ENCODE measurements at places on chromosomes 2 and 18.
A peak's percentile ranks its signal among the peaks of the same experiment; 100 is the strongest.

DNA sequence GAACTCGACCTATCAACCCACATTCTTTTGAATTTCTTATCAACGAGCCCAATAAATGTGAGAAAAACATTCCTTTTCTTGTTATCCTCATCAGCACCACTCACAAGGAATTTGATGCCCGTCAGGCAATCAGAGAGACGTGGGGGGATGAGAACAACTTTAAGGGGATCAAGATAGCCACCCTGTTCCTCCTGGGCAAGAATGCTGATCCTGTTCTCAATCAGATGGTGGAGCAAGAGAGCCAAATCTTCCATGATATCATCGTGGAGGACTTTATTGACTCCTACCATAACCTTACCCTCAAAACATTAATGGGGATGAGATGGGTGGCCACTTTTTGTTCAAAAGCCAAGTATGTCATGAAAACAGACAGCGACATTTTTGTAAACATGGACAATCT lies 378.2 kb downstream of the STK39 start:
- no peak for DNase-seq

DNA sequence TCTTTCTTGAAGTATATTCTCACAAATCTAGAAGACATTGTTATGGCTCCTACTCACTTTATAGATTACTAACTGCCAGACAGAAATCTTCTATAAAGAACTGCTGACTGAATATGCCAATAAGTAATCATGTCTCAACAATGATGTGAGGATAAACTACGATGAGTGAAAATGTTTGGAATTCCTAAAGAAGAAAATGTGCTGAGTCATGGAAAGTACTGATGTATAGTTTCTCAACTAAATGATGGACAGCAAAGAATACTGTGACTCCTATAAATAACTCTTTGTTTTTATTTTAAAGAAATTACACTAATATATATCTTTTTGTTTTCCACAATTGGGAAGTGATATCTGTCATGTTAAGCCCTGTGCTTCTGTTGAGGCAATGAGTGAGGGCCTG lies 232.9 kb downstream of the LNPK start:
- DNase-seq, result no peak

DNA sequence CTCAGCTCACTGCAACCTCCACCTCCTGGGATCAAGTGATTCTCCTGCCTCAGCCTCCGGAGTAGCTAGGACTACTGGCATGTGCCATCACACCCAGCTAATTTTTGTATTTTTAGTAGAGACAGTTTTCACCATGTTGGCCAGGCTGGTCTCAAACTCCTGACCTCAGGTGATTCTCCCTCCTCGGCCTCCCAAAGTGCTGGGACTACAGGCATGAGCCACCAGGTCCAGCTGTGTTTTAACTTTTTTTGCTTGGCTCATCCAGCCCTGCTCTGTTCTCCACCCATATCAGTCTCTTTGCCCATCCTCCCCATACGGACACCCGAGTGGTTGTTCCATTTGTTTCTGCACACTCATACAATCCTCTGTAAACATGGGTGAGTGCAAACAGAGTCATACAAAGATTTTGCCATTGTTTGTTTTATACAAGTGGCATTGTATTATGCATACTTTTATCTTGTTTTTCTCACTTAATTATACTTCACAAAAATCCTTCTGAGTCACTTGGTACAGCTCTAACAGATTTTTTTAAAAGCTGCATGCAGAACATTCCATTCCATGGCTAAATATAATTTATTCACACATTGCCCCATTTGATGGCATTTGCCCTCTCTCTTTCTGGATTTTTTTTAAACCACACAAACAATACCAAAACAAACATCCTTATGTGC lies 5.3 kb downstream of the APOB start:
- DNase-seq, result no peak

DNA sequence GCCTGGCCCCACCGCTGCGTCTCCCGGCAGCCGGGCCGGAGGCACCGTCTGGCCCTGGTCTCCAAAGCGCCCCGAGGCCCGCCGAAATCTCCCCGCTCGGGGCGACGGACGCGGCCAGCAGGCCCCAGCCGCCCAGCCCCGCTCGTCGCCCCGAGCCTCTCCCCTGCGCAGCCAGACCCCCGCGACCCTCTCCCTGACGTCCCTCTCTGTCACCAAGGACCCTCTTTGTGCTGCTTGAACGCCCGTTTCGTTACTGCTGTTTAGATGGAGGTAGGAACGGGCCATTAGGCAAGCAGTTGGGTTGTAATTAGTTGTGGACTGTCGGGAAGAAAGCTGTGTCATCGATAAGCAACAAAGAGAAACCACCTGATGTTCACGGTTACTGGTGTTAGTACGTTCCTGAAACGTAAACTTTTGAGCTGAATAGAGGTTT lies 686 bp downstream of the UBXN4 start:
- peak; percentile 6 for DNase-seq

- peak; percentile 32 for DNase-seq
Observed at GRCh38 chr2:25043241-25043867, 1.5 kb downstream of the EFR3B start.

DNA sequence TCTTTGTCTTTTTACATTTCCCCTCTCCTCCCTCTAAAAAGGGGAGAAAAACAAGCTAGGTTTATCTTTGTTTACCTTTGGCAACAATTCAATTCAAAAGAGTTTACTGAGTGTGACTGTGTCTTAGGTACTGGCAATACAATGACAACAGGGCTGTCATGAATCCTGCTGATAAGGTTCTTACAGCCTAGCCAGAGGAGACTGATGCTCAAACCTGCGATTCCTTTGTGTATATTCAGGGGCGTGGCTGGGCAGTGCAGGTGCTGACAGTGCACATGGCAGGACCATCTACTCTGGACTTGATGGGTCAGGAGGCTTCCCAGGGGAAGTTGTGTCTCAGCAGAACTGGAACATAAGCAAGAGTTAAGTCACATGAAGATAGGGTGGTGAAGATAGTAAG lies 23.2 kb upstream of the TTN start:
- DNase-seq, result no peak

DNA sequence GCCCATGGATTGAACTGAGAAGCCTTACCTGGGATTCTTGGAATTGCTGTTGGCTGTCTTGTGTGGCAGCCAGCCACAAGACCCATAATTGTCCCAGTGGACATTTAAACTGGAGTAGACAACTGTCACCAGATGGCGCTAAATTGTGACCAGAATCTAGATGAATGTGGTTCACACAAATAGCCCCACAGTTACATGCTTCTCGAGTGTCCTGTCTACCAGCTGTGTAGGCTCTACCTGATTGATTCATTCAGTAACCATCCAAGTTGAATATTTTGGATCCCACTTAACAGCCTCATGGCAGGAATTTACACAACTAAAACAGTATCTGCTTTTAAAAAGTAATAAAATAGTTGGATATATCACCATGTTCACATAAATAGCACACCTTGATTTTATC lies 73.2 kb downstream of the MAP4K4 start:
- DNase-seq, result no peak

- no peak for DNase-seq
Observed at GRCh38 chr2:241035818-241036396, 37.5 kb downstream of the SNED1 start.

GRCh38 chr2:205540036-205540435 lies 142.3 kb upstream of the NRP2 start:
- DNase-seq, result no peak

- DNase-seq, result peak; percentile 90
Observed at GRCh38 chr2:32484937-32485336, 128.1 kb downstream of the BIRC6 start.

DNA sequence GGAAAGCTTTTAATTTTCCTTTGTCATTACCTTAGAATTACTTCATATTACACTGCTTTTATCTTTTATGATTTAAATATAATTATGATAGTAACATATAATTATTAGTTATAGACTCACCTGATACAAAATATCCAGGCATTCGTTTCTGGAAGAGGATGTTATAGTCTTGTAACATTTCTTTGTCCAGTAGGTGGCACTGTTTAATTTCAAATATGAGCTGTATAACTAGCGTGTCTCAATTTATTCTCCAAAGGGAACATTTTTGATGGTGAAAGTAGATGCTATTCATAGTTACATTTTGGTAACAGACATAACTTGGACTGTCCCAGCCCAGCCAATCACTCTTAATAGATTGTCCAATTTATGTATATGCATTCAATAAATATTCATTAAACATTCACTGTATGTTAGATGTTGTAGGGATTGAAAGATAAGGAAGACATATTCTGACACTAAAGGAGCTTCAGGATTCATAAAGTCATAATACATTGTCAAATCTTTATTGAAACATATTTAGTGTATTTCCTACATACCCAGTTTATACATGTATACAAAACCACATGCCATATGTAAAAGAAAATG lies 19.2 kb downstream of the DAW1 start:
- peak; percentile 16 for DNase-seq

- no peak for DNase-seq
Observed at GRCh38 chr2:28414583-28414982, 21.9 kb downstream of the FOSL2 start.

- no peak for DNase-seq
Observed at GRCh38 chr2:191901031-191901430, 54.1 kb upstream of the CAVIN2 start.

- no peak for DNase-seq
Observed at GRCh38 chr2:106953236-106953635, 67.3 kb upstream of the ST6GAL2 start.

GRCh38 chr2:76120176-76120575 lies 409.5 kb upstream of the GCFC2 start:
- no peak for DNase-seq

DNA sequence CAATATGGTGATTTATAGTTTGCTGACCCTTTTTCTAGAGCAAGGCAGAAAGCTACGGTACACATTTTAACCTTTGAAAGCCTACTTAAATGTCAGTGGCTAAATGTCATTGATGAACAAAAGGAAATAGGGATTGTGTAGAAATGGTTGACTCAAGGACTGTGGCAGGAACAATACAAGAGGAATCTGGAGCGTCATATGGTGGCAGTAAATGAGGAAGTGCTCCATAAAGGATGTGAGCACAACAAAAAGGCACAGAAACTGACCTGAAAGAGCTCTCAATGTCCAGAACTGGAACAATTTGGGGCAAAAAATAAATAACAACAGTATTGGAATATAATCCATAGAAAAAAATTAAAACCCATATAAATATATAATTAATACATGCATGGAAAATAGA lies 443.9 kb upstream of the VRK2 start:
- DNase-seq, result no peak

DNA sequence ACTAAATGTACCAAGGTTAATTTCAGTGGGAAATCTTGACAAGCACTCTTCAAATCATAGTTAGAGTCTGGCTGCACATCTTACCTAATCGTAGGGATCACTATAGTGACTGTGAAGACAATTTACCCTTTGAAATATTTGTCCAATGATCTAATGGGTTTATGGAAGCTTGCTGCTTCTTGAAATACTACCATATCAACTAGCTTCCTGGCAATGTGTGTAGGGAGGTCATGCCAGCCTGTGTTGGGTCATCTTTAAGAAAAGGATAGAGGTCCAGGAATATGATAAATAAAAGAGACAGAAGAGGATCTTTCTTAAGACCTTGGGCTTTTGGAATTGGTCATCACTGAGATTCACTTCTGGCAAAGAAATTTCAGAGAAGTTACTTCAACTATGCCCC lies 84.4 kb downstream of the POLE4 start:
- DNase-seq, result no peak

DNA sequence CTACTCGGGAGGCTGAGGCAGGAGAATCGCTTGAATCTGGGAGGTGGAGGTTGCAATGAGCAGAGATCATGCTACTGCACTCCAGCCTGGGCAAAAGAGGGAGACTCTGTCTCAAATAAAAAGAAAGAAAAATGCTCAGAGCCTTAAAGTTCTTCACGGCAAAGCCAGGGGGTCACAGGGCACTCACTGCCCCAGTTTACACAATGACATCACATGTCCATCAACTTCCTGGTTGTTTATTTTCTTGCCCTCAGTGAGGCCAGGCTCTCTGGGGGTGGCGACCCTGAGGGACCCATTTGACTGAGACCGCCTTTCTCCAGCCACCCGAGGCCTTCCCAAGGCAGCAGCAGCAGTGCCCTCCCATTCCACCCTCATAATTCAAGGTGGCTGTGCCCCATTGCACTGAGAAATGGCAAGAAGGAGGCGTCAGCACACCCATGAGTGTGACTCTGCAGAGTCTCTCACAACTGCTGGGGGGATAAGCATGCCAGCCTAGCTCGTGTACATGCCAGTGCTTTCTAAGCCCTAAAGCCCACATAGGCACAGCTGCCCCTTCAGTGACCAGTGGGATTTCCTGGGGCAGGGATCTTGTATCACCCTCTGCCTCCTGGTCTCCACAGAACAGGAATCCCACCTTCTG lies 50.0 kb downstream of the SFXN5 start:
- DNase-seq, result no peak

GRCh38 chr2:18403921-18404522 lies 156.4 kb downstream of the RDH14 start:
- DNase-seq, result no peak

DNA sequence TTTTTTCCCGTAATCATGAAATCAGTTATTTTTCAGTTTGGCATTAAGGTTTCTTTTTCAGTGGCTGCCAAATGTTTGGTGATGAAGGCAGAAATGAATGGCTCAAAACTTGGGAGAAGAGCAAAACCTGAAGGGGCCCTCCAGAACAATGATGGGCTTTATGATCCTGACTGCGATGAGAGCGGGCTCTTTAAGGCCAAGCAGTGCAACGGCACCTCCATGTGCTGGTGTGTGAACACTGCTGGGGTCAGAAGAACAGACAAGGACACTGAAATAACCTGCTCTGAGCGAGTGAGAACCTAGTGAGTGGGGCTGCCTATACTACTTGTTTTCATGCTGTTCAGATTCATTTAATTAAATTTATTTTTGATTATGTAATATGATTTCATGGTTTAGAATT lies 29.2 kb upstream of the MSH2 start:
- DNase-seq, result no peak

DNA sequence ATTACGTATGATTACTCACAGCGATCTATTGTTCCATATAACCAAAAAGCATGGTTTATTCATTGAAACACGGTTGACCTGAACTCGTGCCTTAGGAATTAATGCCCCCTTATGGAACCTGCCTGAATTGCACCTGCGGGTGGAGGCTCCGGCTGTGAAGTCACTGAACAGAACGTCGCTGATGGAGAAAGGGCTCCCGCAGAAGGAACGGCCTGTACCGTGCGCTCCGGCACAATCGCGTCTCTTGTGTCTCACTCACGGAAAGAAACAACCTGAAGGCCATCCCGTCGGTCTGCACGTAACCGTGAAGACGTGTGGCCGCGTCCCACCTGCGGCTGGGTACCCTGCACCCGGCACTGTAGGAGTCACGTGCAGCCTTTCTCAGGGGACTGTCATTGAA lies 133.1 kb downstream of the NFATC1 start:
- DNase-seq, result no peak

All from SIG-M5 (cell line).